ENCODE measurements at places on chromosomes 2 and 18.

DNA sequence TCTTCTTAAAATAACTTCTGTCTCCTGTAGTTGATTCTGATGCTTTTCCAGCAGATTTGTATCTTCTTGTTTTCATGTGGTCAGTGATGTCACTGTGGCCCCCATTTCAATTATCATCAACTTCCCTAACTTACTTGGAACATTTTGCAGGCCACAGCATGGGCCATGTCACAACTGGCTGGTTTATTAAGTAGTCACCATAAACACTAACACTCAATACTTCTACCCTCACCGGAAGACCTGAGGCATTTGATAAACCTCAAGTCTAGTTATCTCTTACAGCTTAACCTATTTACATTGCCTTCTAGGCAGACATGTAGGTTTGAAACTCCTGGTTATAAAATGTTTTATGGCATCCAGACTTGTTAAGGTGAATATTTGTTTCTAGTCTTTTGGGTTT, 37.4 kb upstream of the PROKR1 start:
- no peak for DNase-seq

- no peak for DNase-seq
Measured at GRCh38 chr2:23542230-23542789, 157.3 kb downstream of the KLHL29 start.

DNA sequence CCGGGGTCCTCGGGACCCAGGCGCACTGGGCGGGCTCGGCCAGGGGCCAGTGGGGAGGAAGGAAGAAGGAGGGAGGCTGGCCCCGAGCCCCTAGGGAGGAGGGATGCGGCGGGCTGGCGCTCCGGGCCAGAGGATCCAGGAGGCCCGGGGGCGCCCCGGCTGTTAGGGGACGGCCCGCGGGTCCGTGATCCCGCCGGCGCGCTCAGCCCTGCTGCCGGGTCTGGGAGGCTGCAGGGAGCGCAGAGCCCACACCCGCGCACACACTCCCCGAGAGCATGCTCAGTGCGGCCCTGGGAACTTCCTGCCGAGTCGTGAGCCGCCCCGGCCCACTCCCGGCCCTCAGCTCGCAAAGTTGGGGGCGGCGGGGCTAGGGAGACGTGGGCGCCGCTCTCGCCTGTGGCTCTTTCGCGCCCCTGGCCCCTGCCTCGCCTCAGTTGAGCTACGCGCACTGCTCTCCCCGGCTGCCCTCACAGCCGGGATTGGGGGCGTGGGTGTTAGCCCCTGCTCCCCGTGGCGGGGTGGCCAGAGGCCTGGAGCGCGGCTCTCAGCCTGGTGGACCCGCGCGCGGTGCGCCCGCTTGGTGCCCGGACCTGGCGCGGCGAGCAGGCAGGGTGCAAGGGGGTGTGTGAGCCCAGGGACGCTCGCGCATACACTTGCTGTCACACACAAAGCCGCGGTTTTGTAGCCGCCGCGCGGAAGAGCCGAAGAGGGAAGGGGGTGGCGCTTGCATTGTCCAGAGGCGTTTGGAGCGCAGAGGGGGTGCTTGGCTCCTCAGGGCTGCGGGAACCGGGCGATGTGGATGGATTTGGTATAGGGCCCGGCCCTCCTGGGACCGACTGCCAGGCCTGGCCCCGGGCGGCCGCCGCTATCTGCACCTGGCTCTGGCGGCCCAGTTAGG, 132.9 kb upstream of the MGAT5 start:
- peak; percentile 33 for DNase-seq

- no peak for DNase-seq
Measured at GRCh38 chr2:114128725-114129124, 238.8 kb downstream of the ACTR3 start.

DNA sequence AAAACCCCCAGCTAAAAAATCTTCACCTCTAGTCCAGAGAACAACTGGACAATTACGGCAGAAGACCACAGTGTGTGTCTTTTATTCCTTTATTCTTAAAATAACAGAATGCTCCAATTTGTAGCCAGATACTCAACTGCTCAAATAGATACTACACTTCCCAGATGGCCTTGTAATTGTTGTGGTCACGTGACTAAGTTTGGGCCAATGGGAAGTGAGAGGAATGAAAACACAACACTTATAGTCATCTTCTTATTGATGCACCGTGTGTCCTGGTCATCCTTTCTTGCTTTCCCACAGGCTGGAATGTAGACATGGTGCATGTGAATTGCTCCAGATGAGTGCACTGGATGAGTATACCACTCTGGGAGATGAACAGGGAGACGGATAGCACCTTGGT, 145.1 kb downstream of the CDC42EP3 start:
- no peak for DNase-seq

- peak; percentile 52 for DNase-seq
Measured at GRCh38 chr2:40127890-40128557, 323.9 kb downstream of the SLC8A1 start.

DNA sequence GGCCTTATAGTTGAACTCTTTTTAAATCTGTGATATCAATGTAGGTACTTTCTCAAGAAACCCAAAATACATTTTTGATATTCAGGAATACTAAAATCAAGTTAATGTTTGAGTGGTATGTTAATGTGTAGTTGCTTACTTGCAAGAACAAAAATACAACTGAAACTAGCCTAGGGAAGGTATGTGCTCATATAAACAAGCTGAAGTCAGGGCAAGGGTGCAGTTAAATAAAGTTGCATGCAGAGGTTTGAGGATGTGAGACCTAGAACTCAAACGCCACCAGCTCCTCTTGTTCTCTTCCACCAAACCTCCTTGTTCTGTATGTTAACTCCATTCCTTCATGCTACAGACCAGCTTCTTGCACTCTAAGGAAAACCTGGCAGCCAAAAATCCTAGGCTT, 388.3 kb upstream of the SMIM21 start:
- DNase-seq = no peak

Measured in stromal cell of bone marrow (primary cell).